ENCODE measurements at places on chromosomes 11 and 22.

DNA sequence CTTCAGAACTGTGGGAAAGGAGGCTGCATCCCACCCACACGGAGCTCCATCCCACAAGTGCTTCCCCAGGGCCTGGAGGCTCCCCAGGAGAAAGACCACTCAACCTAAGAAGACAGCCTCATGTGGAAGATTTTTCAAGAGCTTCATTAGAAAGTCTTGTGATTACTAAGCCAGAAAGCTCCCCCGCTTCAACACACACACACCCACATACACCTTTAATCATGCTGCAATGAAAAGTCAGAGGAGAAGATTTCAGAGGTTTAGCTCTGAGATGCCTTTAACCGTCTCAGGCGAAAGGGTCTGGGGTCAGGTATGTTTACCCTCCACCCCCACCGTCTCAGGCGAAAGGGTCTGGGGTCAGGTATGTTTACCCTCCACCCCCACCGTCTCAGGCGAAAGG, 634.5 kb upstream of the B3GAT1 start:
- DNase-seq = no peak

- DNase-seq = no peak
Measured at GRCh38 chr22:38655519-38656255, 505 bp downstream of the FAM227A start.

DNA sequence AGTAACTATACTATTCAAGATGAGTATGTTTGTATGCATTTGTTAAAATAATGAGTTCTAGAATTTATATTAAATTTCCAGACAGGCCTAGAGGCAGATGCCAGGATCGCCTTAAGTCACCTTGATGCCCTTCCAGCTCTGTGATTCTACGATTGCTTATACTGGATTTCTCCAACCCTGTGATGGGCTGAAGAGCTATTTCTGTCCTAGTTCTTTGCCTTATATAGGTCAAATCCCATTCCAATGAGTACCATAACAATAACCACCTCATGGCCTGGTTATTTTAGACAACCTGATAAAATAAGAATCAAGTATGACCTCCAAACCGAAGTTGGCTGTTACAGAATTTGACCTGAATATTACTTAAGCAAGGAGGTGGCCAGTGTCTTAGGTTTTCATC, 79.8 kb upstream of the BLID start:
- DNase-seq = no peak

DNA sequence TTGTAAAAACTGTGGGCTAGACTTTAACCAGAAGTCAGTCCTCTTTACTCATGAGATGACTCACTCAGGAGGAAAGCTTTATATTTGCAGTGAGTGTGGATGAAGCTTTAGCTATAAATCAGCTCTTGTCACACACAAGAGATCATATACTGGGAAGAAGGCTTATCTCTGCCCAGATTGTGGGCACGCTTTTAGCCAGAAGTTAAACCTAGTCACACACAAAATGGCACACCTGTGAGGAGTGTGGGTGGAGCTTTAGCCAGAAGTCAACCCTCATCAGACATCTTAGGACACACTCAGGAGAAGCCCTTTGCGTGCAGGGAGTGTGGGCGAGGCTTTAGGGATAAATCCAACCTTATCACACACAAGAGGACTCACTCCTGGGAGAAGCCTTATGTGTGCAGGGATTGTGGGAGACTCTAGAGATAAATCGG, 706.9 kb upstream of the LUZP2 start:
- DNase-seq = no peak

DNA sequence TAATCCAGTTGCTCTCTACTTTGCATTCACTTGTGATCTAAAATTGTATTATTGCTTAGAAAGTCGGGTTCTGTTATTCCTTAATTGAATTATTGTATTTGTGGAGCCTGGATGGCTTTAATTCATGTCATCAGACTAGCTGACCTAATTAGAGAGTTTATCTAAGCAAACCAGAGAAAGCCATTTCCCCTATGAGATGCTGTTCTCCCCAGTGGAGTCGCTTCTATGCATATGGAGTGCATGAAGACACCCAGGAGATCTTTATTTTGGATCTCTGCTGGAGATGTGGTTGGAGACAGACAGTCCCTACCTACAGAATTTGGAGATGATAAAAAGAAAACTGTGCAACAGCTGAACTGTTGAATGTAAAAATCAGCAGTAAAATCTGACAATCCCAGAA, 45.2 kb upstream of the MYO18B start:
- DNase-seq = no peak

GRCh38 chr11:78239781-78240180, 51.1 kb downstream of the USP35 start:
- DNase-seq = no peak

- DNase-seq = no peak
Measured at GRCh38 chr11:115185507-115185906, 318.7 kb downstream of the CADM1 start.

DNA sequence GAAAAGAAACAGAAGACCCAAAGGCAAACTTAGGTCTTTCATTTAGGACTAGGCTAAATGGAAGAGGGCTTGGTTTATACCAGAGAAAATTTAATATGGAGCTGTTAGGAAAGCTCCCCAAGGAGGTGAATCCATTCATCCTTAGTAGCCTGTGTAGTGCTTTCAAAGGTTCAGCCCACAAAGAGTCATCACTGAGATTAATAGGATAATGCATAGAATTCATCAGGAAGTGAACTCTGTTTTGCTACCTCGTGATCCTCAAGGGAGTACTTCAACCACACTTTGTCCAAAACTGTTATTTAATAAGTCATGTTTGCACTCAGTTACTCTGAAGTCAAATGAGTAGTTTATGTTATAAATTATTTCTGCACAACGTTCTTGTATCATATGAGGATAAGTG, 43.3 kb upstream of the MMP7 start:
- DNase-seq = no peak

DNA sequence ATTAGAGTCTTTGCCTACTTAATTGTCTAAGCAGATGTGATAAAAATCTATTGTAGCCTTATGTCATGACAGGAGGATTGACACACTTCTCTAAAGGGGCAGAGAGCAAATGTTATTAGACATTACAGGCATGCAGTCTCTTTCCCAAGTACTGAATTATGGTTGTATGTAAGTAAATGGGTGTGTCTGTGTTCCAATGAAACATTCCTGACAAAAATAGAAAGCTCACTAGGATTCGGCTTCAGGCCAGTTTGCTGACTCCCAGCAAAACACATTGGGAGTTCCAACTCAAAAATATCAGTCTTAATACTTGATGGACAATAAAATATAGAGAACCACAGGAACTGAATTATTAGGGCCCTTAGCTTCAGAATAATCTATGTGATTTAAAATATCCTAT, 1480.4 kb downstream of the FAM181B start:
- no peak for DNase-seq

Measured in COR-L47 (cell line).